Suprapubic skin (tissue), 4 donors: ENCODE measurements at places on chromosomes 4 and X. TPM values are rescaled to one million over a fixed set of nuclear protein-coding genes. Genes with fewer than 3 reads are reported as not detected.

The TMPRSS11A gene
- total RNA-seq: not detected

- H3K4me1 ChIP-seq: no peaks in the 10 kb centered on the region
- H3K4me3 ChIP-seq: no peak overlapping the region
- H3K36me3 ChIP-seq: no peaks in the 10 kb centered on the region
- H3K27ac ChIP-seq: no peak overlapping the region
- no peak for DNase-seq
Measured at GRCh38 chr4:16669036-16669435, 229.4 kb downstream of the LDB2 start.

The DUSP21 gene
- not detected for total RNA-seq

The CXorf58 gene
- not detected for total RNA-seq

DNA sequence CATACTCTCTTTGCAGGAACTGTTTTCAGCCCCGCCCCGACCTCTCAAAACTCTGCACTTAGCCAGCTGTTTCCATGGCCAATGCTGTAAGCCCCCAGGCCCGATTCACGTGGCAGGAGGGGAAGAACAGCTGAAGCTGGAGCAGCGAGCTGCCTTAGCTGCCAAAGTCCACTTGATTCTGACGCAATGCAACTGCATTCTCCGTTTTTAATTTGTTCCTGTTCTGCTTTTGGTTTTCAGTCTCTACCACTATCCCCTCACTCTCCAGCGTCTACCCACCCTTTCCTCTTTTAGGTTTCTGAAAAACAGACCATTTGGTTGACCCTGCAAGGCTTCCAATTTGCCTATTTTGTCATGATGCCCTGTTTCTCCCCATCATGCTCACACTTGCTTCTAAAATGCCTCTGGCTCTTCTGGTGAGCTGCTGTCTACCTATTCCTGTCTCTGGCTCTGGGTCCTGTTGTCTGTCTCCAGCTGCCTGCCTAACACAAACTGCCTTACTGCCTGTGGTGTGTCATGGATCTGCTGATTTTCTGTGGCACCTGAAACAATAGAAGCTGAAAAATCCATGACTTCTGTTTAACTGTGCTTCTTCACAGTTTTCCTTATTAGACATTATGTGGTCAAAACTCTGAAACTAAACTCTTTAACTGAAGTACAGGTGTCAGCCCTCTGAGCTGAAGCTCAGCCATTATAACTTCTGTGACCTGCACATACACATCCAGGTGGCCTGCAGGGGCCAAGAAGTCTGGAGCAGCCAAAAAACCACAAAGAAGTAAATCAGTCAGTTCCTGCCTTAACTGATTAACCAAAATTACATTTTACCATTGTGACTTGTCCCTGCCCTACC is 160.5 kb upstream of the AGTR2 start:
- H3K4me1 ChIP-seq: no peaks in the 10 kb centered on the region
- H3K27ac ChIP-seq: no peak overlapping the region
- DNase-seq: no peak
- H3K27me3 ChIP-seq: no peaks in the 10 kb centered on the region
- H3K36me3 ChIP-seq: no peaks in the 10 kb centered on the region

GRCh38 chr4:186074189-186074588 is 5.2 kb downstream of the TLR3 start:
- no peak overlapping the region for H3K27ac ChIP-seq
- DNase-seq: no peak
- H3K27me3 ChIP-seq: no peaks in the 10 kb centered on the region
- H3K4me1 ChIP-seq: peaks cover 4% of the 10 kb centered on the region

The CTAG1A gene
- total RNA-seq: not detected

GRCh38 chrX:103175944-103176753 is 38.8 kb upstream of the BEX4 start:
- no peak overlapping the region for H3K27ac ChIP-seq
- no peaks in the 10 kb centered on the region for H3K4me1 ChIP-seq
- H3K4me3 ChIP-seq: no peak overlapping the region
- H3K27me3 ChIP-seq: no peaks in the 10 kb centered on the region
- no peak for DNase-seq
